ENCODE measurements at places on chromosomes 2 and 18. TPM values are rescaled to one million over a fixed set of nuclear protein-coding genes. Genes with fewer than 3 reads are reported as not detected.

DNA sequence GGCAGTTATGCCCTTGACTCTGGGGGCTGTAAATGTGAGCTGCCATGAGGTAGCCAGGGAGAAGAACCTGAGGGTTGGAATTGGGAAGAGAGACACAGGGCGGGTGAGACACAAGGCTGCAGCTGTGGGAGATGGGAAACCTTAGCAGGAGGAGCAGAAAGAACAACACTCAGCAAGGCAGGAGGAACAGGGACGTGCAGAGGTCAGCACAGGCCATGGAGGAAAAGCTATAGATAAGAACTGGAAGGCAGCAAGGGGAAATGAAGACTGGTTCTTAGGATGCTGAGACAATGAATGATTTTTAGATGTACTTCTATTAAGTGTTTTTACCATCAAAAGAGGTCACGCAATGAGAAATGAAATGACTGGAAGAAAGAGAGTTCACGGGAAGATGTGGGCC is 80.2 kb downstream of the USP40 start:
- DNase-seq: no peak

- DNase-seq: no peak
Measured at GRCh38 chr2:10196110-10196892, 73.8 kb downstream of the RRM2 start.

GRCh38 chr2:69333352-69333751 is 53.7 kb downstream of the GFPT1 start:
- DNase-seq: no peak

- DNase-seq: no peak
Measured at GRCh38 chr2:74984947-74985637, 26.6 kb downstream of the POLE4 start.

DNA sequence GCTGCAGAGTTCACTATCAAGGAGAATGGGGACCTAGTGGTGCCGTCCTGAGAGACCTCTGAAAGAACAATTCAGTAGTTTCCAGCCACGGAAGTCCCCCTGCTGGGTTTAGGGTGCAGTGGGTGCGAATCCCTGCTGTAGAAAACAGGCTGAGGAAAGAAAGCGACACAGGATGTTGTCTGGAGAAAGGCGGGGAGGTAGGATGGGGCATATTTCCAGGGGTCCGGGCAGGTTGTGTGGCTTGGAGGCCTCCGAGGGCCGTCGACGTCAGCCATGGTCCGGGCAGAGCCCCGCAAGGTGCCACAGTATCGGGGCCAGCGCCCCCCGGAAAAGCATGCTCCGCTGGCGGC is 807 bp upstream of the CREB1 start:
- DNase-seq: no peak

DNA sequence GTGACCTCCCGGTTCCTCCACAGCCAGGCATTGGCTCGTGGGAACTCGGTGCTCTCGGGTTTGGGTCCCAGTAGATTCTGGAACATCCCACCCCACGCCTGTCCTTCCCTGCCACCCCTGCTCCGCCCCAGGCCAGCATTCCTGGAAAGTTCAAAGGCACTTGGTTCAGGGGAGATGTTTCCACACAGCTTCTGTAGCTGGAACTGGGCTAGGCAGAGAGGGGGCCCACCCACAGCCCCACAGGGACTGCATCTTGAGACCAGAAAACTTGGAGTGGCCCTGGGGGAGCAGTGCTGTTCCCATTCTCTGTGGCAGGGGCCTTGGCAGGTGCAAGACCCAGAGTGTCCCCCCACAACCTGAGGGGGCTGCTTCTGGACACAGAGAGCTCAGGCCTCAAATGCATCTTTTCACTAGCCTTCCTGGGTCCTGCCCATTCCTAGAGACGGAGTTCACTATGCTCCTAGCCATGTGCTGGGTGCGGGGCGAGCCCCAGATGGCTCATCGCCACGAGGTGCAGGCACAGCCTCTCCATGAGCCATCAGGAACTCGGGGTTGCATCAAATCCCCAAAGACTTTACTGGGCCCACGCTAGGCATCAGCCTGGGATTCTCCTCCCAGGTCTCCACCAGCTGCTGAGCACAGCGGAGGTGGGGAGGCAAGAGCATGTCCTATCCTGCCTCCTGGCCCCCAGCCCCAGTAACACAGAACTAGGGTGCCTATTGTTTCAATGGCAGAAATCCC is 68.7 kb downstream of the ZFP36L2 start:
- DNase-seq: no peak

- no peak for DNase-seq
Measured at GRCh38 chr2:239792405-239793084, 232.6 kb downstream of the NDUFA10 start.

APCDD1 gene
- polyA plus RNA-seq: 200 TPM

Data from urinary bladder (tissue), 4 donors.